ENCODE measurements at places on chromosomes 12 and 14. TPM values are rescaled to one million over a fixed set of nuclear protein-coding genes. Genes with fewer than 3 reads are reported as not detected.

Gene NOXRED1
- not detected for total RNA-seq

DNA sequence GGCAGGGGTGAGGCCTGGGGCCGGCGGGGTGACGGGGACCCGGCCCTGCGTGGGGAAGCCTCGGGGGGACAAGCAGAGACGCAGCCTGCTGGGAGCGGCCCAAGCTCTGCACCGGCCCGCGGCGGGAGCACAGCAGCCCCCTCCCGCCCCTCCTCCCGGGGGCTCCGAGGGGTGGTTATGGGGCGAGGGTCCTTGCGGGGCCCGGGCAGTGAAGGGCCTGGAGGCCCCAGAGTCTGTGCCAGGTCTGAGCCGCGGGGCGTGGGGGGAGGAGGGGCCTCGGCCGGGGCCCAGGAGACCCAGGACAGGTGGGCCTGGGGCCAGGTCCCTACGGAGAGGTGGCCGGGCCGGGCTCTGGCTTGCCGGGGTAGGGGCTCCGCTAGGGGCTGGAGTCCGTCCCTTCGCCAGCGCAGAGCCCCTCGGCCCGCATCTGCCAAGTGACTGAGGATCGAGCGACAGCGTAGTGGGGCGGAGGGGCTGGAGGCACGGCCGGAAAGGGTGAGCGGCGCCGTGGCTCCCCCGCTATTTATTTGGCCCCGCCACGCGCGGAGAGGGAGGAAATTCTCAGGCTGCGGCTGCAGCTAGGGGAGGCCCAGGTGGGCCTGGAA is 495 bp downstream of the TMEM121 start:
- no peak for DNase-seq

DNA sequence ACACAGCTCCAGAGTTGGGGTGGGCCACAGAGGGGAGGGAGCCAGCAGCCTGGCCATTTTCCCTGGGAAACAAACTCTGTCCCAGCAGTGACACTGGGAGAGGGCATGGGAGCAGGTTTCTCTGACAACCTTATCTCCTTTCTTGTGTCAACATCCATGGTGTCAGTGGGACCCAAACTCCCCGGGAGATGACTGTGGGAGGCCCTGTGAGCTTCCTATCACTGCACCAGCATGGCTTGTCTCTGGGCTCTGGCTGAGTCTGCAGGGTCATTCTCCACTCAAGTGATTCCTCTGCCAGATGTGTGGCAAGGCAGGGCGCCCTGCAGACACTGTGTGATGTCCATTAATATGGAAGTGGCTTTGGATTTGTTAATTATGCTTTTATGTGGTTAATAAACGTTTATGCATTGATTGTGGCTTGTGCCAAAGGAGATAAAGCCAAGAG is 10.1 kb downstream of the LRTM2 start:
- no peak for DNase-seq

- DNase-seq = no peak
Measured at GRCh38 chr12:124184456-124184855, 110.4 kb upstream of the RFLNA start.

DNA sequence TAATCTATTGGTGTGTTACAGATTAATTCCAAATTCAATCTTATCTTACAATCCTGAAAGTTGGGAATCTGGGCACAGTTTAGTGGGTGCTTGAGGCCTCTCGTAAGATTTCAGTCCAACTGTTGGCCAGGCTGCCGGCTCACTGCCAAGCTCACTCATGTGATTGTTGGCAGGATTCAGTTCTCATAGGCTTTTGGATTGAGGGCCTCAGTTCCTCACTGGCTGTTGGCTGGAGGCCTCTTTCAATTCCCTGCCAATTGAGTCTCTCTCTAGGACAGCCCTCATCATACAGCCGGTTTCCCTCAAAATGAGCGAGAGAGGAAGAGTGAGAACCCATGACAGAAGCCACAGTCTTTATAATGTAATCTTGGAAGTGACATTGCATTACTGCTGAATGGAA is 123.5 kb upstream of the FBXO33 start:
- DNase-seq = no peak

Data from thoracic aorta (tissue), 2 donors.